ENCODE measurements at places on chromosomes 11 and 22.

DNA sequence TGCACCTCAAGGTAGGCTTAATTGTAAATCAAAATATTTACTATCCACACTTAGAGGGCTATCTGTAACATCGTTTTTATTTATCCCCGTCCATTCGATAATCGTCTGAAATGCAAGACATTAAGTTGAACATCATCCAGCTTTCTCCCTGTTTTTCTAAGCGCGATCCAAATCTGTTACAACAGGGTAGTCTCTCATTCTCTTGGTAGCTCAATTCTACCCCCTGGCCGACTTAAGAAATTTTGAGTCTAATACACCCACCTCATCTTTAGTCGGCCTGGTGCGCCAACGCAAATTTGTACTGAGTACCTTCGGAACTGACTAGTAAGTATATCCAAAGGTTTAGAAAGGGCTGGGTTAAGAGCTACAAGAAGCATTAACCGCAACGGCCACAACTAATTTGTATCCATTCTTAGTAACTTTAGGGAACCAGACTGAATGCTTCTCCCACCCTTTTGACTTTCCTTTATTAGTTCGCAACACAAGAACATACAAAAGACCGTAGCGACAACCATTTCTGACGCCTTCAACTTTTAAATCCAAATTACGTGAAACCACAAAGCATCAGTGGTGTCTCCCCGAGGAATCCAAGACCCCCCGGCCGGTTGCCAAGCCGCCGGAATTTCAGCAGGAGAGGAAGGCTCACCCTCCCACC is 1.0 kb upstream of the ZNF143 start:
- no peak for DNase-seq

- no peak for DNase-seq
Measured at GRCh38 chr11:87398931-87399330, 361.2 kb downstream of the TMEM135 start.

GRCh38 chr22:45499746-45500145 is 2.9 kb upstream of the FBLN1 start:
- DNase-seq = no peak

DNA sequence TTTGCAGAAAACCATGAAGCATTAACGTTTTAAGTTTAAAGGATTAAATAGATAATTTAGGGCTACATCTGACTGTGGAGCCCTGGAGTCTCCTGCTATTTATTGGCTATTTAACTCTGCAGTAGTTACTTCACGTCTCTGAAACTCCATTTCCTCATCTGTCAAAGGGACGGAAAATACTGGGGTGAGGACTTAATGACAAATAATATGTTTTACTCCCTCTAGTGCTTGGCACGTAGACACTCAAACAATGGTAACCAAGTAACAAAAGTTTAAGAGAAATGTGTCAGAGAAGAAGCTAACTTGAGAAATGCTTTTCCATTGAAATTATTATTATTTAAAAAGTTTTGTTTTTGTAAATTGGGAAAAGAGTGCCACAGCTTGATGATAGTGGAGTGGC is 130.7 kb upstream of the RCN1 start:
- no peak for DNase-seq

DNA sequence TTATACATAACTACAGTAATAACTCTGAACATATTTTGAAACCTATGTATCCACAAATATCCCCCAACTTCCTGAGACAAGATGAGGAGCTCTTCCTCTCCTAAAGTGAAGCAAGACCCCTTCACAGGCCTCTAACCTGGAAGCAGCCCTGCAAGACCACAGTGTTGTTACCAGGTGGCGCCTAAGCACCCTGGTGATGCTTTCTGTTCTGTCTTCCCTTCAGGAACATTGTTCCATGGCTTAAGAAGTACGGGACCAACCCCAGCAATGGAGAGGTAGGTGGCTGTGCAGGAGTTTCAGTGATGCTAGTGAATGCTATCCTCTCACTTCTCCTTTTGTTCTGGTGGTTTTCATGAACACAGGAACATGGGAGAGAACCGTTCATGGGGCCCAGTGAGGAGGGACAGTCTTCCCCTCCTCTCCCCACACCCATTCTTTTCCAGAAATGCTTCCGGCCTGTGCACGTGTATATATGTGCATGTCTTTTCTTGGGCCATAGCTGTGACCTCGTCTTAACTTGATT is 6.4 kb downstream of the PPIL2 start:
- no peak for DNase-seq

- no peak for DNase-seq
Measured at GRCh38 chr22:45238957-45239680, 1.6 kb downstream of the KIAA0930 start.

GRCh38 chr22:21961886-21962654 is 9.4 kb upstream of the PPM1F start:
- no peak for DNase-seq
